Activated CD4-positive, CD25-positive, alpha-beta regulatory T cell treated with anti-CD3 and anti-CD28 coated beads, Interleukin-2, amount 50 U/mL, for 72 hours (primary cell): ENCODE measurements at places on chromosomes 11 and 22.

GRCh38 chr11:66970371-66970806 lies 4.7 kb upstream of the C11orf86 start:
- DNase-seq: no peak

- no peak for DNase-seq
These were observed 14.0 kb downstream of the KIAA0930 start for GRCh38 chr22:45226503-45227186.

- DNase-seq: no peak
These were observed 80.9 kb upstream of the OR9Q1 start for GRCh38 chr11:57942808-57943207.

- DNase-seq: no peak
These were observed 50.8 kb upstream of the ADORA2A start for GRCh38 chr22:24376586-24376985.

DNA sequence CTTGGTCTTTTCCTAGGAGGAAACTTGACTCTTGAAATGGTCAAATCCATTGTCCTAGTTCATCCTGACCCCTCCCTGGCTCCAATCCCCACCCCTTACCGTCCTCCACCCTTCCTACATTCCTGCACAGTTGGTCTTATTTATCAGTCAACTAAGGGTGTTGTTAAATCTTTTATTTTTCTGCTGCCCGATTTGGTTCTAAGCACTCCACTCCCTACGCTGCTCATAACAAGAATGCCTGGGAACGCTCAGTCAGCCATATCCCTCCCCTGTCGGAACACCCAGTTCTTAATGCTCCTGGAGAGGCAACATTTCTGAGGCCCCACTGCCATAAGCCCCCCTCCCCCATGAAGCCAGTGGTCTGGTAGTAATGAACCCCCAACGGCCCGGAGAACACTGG lies 9.7 kb downstream of the EHF start:
- no peak for DNase-seq

DNA sequence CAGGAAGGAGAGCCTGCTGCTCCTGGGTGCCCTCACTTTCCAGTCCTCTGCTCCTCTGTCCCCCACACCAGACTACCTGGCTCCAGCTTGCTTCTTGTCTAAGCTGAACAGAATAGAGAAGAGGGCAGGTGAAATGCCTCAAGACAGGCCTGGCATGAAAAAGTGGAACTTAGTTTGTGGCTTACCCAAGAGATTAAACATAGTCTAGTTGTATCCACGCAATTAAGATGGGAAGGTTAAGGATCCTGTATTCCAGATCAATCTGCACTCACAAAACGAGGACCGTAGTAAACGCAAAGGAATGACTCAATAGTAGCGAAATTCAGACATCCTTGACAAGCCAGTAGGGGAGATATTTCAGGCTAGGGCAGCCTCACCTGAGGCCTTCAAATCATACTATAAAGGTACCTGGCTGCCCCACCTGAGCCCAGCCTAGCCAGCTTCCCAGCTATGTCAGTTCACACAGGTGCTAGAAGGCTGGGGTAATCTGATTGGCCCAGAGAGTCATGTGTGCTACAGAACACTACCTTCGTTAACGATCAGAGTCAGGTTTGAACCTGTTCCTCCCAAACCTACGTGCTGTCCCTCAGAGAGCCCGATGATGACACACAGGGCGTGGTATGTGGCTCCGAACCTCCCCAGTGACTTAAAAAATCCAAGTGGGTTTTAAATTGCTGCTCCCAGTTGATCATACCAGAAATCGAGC lies 46.5 kb downstream of the AHNAK start:
- DNase-seq: no peak

- no peak for DNase-seq
These were observed 129.7 kb downstream of the ST3GAL4 start for GRCh38 chr11:126485021-126485792.

DNA sequence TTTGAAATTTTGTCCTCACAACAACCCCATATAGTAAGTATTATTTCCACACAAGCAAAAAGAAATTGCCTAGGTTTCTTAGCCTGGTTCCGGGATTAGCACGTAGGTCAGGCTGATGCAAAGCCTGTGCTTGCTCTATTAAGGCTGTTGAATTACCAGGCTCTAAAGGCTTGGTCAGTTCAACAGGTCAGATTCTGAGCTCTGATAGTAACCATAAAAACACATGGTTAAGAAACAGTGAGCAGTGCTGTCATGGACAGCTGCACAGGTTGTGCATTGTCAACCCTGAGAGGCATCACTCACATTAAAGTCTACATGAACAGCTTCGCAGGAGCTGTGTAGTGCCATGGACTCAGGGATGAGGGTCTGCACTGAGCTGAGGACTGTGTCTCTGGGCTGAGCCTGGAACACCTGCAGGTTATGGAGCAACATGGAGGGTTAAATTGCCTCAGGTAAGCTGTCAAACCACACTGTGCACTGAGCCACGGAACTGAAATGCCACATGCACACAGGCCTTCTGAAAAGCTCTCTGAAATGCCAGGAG lies 98.0 kb downstream of the PIWIL4 start:
- no peak for DNase-seq

DNA sequence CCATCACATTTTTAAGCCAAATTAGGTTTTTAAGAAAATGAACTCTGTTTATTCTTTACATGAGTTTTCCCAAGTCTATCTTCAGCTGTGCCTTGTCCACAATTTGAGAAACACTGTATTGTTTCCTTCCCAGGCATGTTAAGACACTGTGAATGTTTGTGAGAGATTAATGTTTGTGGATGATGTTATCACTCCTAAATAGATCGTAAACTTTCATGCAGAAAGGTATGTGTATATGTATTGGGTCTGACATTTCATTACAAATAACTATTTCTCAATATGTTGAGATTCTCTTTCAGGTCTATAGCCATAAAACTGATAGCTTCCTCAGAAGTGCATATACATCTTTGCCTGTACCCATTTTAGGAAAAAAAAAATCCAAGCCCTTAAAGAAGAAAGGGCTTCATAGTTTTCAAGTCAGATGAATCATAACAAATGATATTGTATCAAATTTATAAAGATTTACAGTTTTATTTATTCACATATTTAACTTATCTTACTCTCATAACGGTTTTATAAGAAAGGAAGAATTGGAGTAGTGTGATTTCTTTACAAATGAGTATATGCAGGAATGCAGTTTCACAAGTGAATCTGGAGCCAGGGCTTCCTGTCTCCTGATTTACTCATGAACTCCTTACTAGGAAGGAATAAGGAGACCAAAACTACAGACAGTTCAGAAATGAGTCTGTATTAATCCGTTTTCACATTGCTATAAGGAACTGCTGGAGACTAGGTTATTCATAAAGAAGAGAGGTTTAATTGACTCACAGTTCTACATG lies 11.2 kb downstream of the OR8D1 start:
- DNase-seq: no peak

DNA sequence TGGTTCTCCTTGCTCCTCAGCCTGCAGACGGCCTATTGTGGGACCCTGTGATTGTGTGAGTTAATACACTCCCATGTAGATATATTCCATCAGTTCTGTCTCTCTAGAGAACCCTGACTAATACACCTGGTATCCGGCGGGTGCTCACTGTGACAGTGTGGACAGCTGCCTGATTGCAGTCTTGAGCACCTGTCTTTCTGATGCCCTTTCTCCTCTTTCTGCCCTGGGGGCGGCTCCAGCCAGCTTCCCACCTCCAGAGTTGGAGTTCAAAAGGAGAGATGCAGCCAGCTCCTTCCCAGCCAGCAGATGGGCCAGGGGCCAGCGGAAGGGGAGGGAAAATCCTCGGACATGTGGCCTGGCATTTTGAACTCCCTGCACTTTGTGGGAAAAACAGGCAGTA lies 15.0 kb downstream of the SMIM38 start:
- DNase-seq: no peak

GRCh38 chr11:77003963-77004362 lies 30.2 kb upstream of the B3GNT6 start:
- no peak for DNase-seq

- no peak for DNase-seq
These were observed 111.9 kb downstream of the WNT7B start for GRCh38 chr22:45864959-45865476.

DNA sequence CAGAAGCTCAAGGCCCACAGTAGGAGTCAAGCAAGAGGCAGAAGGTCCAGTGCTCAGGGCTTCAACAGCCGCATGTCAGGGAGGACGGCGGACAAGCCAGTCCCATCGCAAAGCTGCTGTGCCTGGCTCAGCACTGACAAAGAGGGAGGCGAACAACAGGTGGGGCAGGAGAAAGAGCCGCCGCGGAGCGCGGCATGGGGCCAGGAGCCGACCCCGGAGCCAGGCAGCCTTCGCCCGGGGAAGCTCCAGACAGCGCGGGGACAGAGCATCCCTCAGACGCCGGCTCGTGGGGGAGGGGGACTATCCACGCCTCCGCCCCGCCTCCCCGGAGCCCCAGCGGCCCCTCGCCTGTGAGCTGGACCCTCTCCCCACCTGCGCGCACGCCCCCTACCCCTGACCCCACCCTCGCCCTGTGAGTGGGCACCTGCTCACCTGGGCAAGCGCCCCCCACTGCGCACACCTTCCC lies 369 bp downstream of the DHCR7 start:
- DNase-seq: no peak

DNA sequence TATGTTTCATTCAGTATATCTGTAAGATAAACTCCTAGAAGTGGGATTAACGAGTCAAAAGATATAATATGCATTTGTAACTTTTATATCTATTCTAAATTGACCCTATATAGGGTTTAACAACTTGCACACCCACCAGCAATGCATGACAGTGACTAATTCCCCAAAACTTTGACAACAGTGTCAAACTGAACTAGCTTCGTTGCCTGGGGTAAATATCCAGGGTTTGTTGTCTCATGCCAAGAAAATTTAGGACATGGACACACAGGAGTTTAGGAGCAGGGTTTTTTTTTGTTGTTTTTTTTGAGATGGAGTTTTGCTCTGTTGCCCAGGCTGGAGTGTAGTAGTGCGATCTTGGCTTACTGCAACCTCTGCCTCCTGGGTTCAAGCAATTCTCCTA lies 5.1 kb downstream of the SNU13 start:
- DNase-seq: no peak

- no peak for DNase-seq
These were observed 17.5 kb upstream of the GAL start for GRCh38 chr11:68666849-68667248.

GRCh38 chr11:81986556-81987161 lies 747.0 kb downstream of the FAM181B start:
- DNase-seq: no peak

DNA sequence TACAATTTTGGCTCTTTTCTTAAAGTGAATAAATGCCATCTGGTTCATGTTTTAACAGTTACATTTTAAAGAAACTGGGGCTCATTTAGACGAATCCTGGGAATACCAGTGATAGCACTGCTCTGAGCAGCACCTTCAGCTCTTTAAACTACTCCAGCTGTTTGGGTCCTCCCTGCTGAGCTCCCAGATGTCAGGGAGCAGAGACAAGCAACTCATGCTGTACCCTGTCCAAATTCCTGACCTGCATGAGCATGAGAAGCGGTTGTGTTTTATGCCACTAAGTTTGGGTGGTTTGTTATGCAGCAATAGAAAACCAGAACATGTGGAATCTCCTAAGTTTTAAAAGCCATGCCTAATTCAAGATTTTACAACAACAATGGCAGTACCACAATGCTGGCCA lies 90.0 kb downstream of the FDX1 start:
- no peak for DNase-seq

DNA sequence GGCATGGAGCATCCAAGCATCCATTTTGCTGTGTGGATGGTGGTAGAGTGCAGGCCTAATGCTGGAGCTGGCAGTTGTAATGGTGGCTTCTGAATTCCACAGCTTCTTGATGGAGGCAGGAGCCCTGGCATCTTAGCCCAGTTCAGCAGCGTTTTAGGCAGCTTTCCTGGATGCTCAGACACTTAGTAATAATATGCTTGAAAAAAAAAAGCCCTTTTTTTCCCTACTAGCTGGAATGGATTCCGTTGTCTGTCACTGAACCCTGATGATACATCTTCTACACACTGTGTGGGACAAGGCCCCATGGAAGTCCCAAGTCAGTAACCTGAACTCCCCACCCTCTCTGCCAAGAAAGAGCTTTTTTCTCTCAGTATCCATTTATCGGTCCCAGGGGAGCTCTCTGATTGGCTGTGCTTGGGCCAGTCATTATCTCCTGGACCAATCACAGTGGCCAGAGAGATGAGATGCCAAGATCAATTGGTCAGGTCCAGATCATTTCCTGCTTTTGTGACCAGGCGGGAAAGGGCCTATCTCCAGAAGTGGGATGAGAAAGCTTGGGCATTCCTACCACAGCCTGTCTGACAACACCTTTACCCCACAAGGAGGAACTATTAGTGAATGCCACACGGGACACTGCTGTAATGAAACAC lies 34.2 kb downstream of the MCM5 start:
- no peak for DNase-seq

DNA sequence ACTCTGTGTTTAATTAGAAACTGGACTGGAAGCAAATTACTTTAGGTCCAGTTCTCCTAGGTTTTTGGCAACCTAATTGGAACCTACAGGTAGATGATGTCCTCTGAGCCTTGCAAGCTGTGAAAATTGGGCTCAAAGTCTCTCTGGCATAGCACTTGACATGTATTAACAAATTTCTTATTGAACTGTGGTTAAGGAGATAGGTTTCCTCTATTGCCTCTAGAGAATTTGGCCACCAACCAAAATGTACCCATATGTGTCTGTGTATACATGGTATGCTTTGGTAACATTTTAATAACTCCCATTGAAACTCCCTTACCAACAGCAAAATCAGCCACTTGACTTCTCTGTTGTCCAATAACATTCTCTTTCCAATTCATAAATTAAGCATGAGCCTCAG lies at the start of gene OR4D10:
OR4D10 (plus strand) TSS at position 301 of the 400 bp plus-strand sequence. CDS start 4,115 bp downstream, outside the sequence.
- DNase-seq: no peak

DNA sequence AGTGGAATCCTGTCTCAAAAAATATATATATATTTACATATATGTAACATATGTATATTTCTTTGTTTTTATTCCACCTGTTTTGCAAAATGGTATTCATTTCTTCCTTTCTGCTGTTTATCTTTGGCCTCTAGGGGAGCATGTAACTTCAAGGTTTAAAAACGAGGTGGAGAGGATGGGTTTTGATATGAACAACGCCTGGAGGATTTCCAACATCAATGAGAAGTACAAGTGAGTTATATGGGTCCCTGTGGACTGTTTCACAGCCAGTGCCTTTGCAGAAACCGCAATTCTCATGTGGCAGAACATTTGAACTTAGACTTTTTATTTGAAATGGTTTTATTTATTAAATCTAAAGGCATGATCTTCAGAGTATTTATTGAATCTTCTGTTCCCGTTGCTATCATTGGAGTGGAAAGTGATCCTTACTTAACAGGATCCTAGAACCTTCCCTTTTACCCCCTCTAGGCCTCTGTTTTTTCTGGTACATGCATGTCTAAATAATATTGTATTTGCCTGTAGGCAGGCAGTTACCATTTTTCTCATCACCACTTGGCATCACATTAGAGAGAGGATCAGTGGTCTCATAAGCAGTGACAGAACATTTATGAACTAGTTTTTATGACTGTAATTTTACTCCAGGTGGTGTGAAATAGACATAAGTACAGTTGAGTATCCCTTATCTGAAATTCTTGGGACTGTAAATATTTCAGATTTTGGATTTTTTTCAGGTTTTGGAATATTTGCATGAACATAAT lies 81.5 kb upstream of the HORMAD2 start:
- no peak for DNase-seq

- DNase-seq: no peak
These were observed 4.0 kb downstream of the MYO18B start for GRCh38 chr22:25746012-25746373.
